ENCODE measurements at places on chromosomes 1 and 21. TPM values are rescaled to one million over a fixed set of nuclear protein-coding genes. Genes with fewer than 3 reads are reported as not detected.

The TDRD5 gene
- total RNA-seq, result under 0.01 TPM

The SYCP1 gene
- total RNA-seq, result not detected

The SERPINC1 gene
- total RNA-seq, result not detected

The LRRC53 gene
- total RNA-seq, result not detected

The REN gene
- not detected for total RNA-seq

The FCRL6 gene
- not detected for total RNA-seq

The LIN28A gene
- not detected for total RNA-seq

The FAM72B gene
- 1.0 TPM for total RNA-seq

The TCEA3 gene
- total RNA-seq, result 314 TPM

The CNR2 gene
- total RNA-seq, result under 0.01 TPM

The OR2T2 gene
- total RNA-seq, result not detected

The CYYR1 gene
- total RNA-seq, result 4.2 TPM

The ETNK2 gene
- 6.8 TPM for total RNA-seq

The SELENBP1 gene
- total RNA-seq, result 74.6 TPM

The CADM3 gene
- total RNA-seq, result 0.52 TPM

The FGR gene
- total RNA-seq, result 2.6 TPM

The HAPLN2 gene
- total RNA-seq, result 0.52 TPM

The RASSF5 gene
- total RNA-seq, result 3.1 TPM

The C1orf216 gene
- total RNA-seq, result 10.4 TPM

The KRTAP13-4 gene
- total RNA-seq, result not detected

The GBP5 gene
- total RNA-seq, result 0.52 TPM

The SH2D5 gene
- under 0.01 TPM for total RNA-seq

The AMY1A gene
- total RNA-seq, result not detected

The FNDC10 gene
- total RNA-seq, result not detected

The WDR64 gene
- not detected for total RNA-seq

The LAX1 gene
- not detected for total RNA-seq

The YIPF1 gene
- 14.6 TPM for total RNA-seq

The OR2M3 gene
- total RNA-seq, result not detected

The CBR3 gene
- 1.6 TPM for total RNA-seq

The PIK3CD gene
- total RNA-seq, result 4.2 TPM

The NT5C1A gene
- 11.0 TPM for total RNA-seq

The C1QB gene
- 18.3 TPM for total RNA-seq

The CATSPERE gene
- total RNA-seq, result 3.1 TPM

The OR10J4 gene
- not detected for total RNA-seq

The CXADR gene
- total RNA-seq, result 0.52 TPM

The PDPN gene
- total RNA-seq, result 13.6 TPM

The CAMSAP2 gene
- total RNA-seq, result 23.0 TPM

The FAM229A gene
- total RNA-seq, result 1.0 TPM

The ZNF648 gene
- total RNA-seq, result under 0.01 TPM

The PIGR gene
- total RNA-seq, result under 0.01 TPM

The CSMD2 gene
- 0.52 TPM for total RNA-seq

The ENAH gene
- 38.6 TPM for total RNA-seq

The AMY2B gene
- total RNA-seq, result 78.8 TPM

The IL19 gene
- not detected for total RNA-seq

The B3GALNT2 gene
- total RNA-seq, result 48.5 TPM

Measured in skeletal muscle tissue (tissue), 5 donors.